ENCODE measurements at places on chromosomes 3 and 15. TPM values are rescaled to one million over a fixed set of nuclear protein-coding genes. Genes with fewer than 3 reads are reported as not detected.

DNA sequence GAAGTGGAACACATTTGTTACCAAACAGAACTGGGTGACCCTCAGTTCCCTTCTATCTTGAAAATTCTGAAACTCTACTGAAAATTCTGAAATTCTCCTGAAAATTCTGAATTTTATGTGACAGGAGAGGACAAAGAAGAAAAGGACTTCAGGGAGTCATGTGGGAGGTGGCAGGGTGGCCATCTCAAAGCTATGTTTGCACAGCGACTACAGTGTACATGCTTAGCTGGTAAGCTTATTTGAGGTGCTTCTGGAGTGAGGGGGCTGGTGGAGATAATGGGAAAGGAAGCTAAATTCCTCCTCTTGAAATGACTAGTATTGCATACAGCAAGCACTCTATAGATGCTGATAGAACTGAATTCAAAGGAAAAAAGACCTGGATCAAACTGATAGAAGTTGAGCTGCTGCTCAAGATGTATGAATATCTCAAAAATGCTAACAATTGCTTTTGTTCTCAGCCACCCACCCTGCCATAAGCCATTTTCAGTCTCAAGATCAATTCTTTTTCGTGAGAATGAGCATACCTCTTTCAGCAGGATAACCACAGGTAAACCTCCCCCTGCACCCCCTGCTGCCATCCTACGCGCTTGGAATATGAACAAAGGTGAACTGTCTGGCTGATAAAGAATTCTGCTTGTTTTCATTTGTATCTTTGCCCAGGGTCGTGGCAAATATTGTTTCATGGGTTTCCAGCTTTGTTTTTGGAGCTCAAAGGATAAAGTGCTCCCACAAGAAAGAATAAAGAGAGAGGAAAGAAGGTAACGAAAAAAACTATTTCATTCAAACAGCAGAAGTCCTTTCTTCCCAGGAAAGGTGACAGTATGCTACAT is 16.6 kb upstream of the ARHGEF3 start:
- DNase-seq = no peak

DNA sequence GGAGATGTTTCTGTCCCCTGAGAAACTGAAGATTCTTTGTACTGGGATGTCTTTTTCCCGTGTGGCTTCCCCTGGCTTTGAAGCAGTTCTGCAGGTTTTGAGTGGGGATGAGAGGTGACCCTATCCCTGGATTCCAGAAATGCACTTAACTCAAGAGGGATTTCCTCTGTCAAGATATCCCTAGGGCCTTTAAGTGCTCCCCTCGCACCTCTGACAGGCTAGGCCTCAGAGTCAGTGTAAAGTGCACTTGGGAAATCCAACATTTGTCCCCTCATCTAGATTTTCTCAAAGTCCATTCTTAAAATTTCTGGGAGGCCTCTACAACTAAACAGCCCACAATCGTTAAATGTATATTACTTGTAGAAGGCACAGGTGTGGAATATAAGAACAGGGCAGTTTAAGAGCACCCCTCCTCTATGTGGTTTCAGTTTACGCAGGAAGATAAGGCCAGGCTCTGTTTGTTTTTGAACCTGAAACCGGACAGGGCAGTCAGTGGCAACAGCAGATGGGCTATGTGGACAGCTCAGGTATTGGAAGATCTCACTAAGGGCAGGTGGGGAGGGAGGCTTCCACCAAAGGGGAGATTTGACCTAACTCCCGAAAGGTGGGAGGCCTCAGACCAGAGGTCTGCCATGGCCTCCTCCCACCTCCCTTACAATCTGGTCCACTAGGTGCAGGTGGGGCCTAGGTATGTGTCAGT is 4.8 kb downstream of the C3orf52 start:
- DNase-seq = no peak

DNA sequence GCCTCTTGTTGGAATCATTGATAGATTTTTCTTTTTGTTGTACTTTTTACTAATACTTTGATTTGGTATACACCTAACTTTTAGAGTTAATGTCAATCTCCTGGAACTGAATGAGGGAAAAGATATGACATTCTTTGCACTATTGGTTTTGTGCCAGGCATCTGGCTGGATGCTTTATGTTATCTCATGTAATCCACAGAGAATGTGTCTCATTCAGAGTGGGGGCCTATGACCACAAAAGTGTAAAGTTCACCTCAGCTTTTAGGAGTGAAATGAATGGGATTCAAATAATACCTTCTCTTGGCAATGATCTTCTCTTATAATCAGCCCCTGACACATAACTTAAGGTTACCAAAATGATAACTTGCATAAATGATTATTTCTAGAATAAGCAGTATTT is 329.1 kb upstream of the ROPN1 start:
- no peak for DNase-seq

DNA sequence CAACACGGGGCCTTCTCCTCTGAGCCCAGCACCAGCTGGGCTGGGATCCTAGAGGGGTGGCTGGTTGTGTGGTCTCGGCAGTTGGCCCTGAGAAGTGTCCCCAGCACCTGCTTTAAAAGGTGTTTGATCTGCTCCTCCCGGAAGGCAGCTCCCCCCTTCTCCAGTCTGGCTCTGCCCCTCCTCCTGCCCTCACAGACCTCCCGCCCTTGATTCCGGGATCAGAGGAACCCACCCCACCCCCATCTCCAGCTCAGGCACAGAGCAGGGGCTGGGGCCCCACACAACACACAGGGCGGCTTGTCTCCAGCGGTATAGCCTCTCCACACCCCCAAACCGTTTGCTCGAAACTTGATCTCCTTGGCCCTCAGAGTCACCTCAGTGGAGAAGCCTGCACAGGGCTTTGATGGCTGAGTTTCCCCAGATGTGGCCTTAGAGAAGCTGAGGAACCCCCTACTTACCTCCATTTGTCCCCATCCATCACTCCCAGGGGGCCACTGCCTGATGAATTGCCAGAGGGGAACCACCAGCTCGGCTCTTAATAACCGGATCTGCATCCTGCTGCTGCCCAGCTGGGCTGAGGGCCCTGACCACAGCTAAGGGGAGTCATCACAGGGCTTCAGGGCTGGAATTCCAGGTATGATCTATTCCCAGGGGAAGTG is 6.4 kb upstream of the STRA6 start:
- DNase-seq = no peak

GRCh38 chr3:156030723-156031122 is 89.7 kb upstream of the KCNAB1 start:
- DNase-seq = no peak

Gene PSMD2
- polyA plus RNA-seq = 159 TPM

DNA sequence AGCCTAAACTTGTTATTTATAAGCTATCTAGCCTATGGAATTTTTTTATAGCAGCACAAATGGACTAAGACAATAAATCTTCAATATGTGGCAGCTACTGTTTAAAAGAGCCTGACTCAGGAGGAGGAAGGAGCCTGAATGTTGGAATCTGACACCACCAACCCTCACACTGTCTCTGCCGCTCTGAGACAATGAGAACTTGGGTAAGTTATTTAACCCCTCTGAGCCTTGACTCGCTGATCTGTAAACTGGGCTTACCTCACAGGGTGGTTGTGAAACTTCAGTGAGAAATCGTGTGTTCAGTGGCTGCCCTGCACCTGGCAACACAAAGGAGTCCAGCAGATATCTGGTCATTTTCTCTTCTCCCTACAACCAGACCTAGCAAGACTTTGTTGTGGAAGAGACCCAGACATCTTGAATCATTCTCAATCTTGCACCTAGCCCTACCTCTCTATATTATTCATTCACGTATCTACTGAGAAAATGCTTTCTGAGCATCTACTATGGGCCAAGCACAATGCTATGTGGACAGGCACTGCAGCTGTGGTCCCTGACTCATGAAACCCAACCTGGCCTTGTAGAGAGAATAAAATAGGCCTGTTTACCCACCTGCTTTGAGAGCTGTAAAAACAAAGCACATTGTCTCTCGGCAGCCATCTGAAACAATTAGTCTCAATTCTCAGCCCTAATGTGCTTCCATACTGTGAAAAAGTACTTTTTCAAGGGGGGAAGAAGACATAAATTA is 81.9 kb upstream of the SLC25A36 start:
- DNase-seq = no peak

DNA sequence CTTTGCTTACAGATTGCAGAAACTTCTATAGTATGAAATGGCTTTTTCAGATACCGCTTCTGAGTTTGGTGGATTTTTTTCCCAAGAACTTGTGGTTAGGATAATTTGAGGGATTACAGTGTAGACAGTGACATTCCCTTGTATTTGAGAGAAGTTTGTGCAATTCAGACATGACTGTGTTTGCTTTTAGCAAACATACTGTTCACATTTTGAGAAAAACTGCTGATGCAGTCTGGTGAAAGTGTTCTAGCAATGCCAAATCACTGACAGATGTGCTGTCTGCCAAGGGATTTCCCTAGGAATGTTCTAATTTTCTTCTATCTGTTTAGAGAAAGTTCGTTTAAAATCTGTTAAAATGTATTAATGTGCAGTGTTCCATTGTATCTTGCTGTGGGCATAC is 652.6 kb downstream of the FHIT start:
- no peak for DNase-seq

GRCh38 chr3:42652611-42653302 is 740 bp upstream of the ZBTB47 start:
- DNase-seq = no peak

Gene ZNF774
- polyA plus RNA-seq = 4.6 TPM

GRCh38 chr3:176078906-176079305 is 1118.4 kb downstream of the TBL1XR1 start:
- DNase-seq = no peak

Gene SMCO1
- polyA plus RNA-seq = not detected

DNA sequence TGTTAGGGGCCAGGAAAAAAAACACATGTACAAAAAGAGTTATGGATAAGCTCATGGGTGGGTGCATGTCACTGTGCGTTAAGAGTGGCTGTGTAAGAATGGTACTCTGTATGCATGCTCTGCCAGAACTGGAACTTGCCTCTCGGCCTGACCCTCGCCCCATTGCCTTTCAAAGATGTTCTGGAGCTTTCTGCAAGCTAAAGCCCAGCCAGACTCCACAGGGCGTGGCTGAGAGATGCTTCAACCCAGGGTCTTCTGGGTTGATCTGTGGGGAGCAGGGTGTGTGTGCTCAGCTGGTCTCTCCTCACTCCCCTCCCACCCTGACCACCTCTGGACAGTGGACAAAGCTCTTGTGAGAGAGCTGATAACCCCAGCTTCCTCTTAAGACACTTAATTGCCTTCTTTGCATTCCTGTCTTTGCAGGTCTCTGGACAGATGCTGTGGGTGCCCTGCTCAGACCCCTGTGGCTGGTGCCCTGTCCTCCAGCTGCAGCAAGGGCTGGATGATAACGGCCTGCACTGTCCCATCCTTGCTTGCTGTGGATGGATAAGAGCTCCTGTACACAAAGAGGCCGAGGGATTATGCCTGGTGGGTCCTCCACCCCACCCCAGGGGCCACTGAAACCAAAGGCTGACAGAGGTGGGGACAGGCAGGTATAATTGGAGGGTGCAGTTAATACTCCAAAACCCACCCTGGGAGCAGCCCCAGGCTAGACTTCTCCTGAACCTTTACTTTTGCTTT is 28.7 kb downstream of the ALDH1L1 start:
- DNase-seq = no peak

Gene IMPG2
- 0.52 TPM for polyA plus RNA-seq

GRCh38 chr3:31157893-31158620 is 263.6 kb upstream of the GADL1 start:
- DNase-seq = no peak

DNA sequence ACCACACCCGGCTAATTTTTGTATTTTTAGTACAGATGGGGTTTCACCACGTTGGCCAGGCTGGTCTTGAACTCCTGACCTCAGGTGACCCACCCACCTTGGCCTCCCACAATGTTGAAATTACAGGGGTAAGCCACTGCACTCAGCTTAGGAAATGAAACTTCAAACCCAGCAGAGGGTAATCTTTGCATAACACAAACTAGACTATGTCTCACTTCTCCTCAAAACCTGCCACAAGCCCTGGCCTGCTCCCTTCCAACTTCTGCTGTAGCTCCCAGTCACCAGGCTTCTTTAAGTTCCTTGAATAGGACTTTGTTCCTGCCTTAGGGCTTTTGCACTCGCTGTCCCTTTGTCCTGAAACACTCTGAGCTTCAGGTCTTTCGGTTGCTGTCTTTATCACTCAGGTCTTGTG is 39.2 kb upstream of the SEMA4B start:
- DNase-seq = no peak

Gene SCAMP2
- polyA plus RNA-seq = 65.3 TPM

- no peak for DNase-seq
Measured at GRCh38 chr15:74540161-74540760, 759 bp upstream of the ARID3B start.

DNA sequence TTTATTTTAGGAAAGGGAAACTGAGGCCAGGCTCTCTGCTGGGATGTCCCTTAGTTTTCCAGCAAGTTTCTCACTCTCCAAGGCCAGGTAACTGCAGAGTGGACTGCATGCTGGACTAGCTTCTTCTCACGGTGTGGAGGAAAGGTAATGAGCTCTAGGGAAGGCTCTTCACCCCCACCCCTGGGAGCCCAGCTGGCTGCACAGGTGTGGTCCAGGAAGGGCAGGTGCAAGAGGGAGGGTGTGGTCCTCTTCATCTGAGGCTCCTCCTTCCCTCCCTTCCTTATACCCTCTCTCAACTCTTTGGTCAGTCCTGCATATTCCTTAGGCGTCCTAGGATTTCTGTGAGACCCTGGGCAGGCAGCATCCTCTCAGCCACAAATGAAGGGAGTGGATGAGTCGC is 33.9 kb downstream of the RNU5B-1 start:
- DNase-seq = no peak

- DNase-seq = no peak
Measured at GRCh38 chr15:29638781-29639180, 183.5 kb downstream of the TJP1 start.

Gene HGD
- polyA plus RNA-seq = 80.2 TPM

GRCh38 chr3:64932666-64933342 is 245.0 kb upstream of the ADAMTS9 start:
- no peak for DNase-seq

GRCh38 chr3:7504886-7505775 is 644.2 kb downstream of the GRM7 start:
- DNase-seq = no peak

Gene RTP3
- not detected for polyA plus RNA-seq

Gene PDZRN3
- polyA plus RNA-seq = 55.1 TPM

DNA sequence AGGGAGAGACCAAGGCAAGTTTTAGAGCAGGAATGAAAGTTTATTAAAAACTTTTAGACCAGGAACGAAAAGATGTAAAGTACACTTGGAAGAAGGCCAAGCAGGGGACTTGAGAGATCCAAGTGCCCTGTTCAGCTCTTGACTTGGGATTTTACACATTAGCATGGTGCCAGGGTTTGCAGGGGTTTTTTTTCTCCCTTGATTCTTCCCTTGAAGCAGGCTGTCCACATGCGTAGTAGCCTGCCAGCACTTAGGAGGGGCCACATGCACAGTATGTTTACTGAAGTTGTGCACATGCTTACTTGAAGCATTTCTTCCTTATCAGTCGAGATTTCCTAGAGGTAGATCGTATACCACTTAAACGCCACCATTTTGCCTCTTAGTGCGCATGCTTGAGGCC is 277.5 kb upstream of the AGTR1 start:
- no peak for DNase-seq

Gene SLC9C1
- 0.72 TPM for polyA plus RNA-seq

DNA sequence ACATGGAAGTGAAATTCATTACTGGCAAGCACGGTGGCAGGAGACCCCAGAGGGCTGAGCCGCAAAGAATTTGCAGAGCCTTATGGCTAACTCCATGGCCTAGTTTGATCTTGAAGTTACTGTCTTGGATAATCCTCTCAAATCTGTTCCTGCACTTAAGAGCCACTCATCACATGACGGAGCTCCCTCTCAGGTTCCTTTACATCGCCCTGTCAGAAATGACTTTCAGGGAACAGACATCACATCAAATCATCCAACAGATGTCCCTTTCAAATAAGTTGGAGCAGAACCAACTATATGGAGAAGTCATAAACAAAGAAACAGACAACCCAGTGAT is 328.8 kb upstream of the THBS1 start:
- DNase-seq = no peak

Gene FBN1
- polyA plus RNA-seq = 137 TPM

Gene SLC28A2
- polyA plus RNA-seq = 0.76 TPM

Gene CDHR4
- polyA plus RNA-seq = not detected
